Activated CD4-positive, CD25-positive, alpha-beta regulatory T cell treated with anti-CD3 and anti-CD28 coated beads, Interleukin-2, amount 50 U/mL, for 16 hours (primary cell): ENCODE measurements at places on chromosomes 3 and 15.

GRCh38 chr3:21672303-21672702 is 78.7 kb downstream of the ZNF385D start:
- DNase-seq, result no peak

DNA sequence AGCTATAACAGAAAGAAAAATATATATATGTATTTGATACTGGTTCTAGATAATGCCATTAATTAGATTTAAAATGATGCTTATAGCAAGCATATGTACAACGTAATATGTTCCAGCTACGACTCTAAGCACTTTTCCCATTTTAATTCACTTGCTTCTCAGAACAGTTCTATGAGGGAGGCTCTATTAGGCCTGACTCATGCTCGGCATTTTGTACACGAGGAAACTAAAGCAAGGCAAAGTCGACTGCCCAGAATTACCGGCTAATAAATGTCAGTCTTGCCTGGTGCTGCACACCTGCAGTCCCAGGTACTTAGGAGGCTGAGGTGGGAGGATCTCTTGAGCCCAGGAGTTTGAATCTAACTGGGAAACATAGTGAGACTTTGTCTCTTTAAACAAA is 106.0 kb downstream of the PTPRG start:
- no peak for DNase-seq

- no peak for DNase-seq
Observed at GRCh38 chr3:41683666-41684350, 278.1 kb downstream of the ULK4 start.

GRCh38 chr15:38886315-38887163 is 321.9 kb upstream of the RASGRP1 start:
- no peak for DNase-seq

GRCh38 chr15:78129751-78130287 is 1.4 kb downstream of the CIB2 start:
- DNase-seq, result no peak

DNA sequence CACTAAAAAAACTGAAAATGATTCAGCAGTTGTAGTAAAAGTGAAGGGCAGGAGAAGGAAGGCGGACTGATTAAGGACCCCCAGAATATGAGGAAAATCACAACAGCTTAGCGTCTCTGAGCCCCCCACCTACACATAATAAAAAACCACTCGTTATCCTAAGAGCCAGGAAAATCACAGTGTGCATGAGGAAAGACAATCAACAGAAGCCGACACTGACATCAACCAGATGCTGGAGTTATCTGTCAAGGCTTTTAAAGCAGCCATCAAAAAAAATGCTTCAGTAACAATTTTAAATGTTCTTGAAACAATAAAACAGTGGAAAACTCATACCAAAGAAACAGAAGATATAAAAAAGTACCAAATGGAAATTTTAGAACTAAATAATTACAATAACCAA is 9.7 kb upstream of the CXCR6 start:
- no peak for DNase-seq

GRCh38 chr3:4351164-4351855 is 48.1 kb downstream of the SETMAR start:
- no peak for DNase-seq

GRCh38 chr3:100086401-100086800 is 27.9 kb downstream of the FILIP1L start:
- no peak for DNase-seq
